ENCODE measurements at places on chromosomes 7 and 10.

DNA sequence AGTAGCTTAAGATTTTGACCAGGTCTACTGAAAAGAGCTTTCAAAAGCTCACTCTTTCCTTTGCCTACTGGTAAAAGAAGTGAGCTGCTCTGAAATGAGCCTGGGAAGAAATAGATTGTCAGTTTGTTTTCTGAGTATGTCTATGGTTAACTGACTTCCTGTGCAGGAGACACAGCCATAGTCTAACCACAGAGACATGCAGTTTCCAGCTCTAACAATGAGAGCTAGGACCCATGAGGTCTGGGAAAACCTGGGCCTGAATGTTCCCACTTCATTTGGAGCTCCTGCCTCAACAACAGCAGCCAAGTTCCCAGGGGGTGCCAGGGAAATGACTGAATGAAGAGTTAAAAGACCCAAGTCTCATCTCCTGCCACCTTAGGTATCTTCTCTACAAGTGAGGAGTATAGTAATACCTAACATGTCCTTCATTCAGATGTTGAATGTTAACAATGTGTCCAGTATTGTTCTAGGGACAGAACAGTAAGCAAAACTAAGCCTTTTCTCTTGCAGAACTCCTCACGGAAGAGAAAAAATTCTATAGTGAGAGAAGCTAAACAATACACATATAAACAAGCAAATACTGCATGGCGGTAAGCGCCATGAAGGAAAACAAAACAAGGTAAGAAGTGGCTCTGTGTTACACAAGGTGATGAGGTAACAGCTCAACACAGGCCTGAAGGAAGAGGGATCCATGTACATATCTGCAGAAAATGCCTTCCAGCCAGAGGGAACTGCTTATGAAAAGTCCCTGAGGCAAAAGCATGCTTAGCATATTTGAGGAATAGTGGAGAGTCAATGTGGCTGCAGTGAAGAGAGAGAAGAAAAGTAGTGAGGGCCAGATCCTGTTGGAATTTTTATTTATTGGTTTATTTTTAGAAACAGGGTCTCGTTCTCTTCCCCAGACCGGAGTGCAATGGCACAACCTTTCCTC, 26.4 kb upstream of the ANKRD1 start:
- no peak for ATAC-seq

- ATAC-seq: peak; percentile 67
These were observed 69.0 kb downstream of the ADD3 start for GRCh38 chr10:110076559-110077318.

DNA sequence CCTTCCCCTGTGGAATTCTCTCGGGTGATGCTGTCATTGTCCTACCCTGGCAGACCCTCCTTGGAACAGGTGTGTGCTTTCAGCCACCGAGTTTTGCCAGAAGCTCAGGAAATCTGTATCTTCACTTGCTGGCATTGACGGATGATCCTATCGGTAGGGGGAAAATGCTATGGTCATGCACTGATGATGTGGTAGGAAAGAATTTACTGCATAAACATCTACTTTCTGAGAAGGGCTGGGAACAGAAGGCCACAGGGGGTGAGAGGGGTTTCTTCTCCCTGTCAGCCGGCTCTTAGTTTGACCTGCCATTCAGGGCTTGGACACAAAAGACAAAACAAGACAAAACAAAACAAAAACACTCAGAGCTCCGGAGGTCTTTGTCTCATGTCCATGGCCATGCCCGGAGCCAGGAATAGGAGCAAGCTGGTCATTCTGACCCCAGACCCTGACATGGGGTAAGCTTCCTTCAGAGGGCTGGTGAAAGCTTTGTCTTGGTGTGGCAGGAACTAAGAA, 43.6 kb upstream of the CARD11 start:
- ATAC-seq: no peak

DNA sequence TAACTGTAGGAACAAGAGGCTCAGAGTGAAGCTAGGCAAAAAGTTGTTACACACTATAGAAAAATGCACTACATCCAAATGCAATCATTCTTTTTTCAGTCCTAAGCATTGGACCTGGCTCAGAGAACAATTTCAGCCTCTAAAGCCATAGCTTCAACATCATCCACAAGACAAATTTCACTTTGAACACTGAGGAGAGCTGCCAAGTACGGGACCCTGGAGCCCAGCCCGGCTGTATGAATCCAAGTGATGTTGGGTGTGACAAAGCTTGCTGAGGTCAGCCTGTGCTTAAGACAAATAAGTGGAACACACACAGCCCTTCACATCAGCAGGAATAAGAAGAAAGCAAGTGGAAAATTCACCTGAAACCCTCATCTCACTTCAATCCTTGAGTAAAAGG, 233.1 kb upstream of the PFKP start:
- no peak for ATAC-seq

- peak; percentile 55 for ATAC-seq
These were observed 56.2 kb upstream of the PDCD4 start for GRCh38 chr10:110815354-110816004.
